NCI-H2081 treated with DMSO at 0.1 percent for 48 hours (cell line): ENCODE measurements at places on chromosomes 7 and 10.

GRCh38 chr10:55214608-55215007 is 413.6 kb upstream of the PCDH15 start:
- DNase-seq: no peak

DNA sequence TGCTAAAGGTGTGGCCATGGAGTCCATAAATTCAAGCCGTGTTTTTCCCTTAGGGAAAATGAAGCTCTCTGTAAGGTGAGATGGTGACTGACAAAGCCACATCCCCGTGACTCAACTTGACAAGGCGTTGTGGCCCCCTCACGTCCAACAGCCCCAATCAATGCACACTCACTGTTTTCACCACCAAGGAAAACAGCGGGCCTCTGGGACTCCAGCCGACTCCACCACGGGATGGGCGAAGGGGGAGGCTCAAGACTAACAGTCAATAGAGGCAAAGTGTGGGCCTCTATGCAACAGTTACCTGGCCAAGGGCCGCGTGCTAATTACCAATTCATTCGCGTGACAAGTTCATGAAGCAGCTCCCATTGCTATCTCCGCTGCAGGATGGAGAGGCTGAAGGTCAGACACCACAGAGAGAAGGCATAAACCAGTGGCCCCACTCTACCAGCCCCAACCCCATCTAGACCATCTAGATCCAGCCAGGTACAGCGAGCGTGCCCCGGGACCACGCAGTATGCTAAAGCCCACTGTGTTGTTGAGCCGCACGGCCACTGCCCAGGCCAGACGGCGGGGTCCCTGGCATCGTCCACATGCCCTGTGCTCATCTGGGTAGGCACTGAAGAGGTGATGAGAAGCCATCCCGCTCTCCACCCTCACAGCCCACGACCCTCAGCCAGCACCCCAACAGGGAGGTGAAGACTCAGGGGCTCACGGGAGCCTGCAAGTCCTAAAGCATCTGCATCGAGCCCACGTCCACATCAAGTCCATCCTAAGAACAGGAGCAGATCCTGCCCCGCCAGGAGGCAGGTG is 76.1 kb downstream of the PROSER2 start:
- no peak for DNase-seq

- DNase-seq: no peak
Observed at GRCh38 chr7:79513261-79513660, 59.8 kb upstream of the MAGI2 start.

DNA sequence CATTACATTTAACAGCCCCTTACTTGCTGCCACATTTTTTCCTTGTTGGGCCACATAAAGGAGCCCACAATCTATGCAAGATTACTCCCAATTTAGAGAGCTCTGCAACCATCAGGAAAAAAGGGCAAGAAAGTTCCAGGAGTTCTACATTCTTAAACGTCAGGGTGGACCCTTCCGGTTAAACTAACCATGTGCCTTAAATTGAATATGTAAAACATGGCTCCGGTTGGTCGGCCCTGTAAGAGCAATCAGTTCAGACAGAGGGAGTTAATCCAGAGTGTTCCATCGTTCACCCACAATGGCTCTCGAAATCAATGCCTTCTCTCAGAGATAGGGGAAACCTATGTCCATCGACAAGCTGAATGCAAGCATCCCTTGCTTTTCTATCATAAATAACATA is 253.7 kb upstream of the PFKP start:
- DNase-seq: no peak

DNA sequence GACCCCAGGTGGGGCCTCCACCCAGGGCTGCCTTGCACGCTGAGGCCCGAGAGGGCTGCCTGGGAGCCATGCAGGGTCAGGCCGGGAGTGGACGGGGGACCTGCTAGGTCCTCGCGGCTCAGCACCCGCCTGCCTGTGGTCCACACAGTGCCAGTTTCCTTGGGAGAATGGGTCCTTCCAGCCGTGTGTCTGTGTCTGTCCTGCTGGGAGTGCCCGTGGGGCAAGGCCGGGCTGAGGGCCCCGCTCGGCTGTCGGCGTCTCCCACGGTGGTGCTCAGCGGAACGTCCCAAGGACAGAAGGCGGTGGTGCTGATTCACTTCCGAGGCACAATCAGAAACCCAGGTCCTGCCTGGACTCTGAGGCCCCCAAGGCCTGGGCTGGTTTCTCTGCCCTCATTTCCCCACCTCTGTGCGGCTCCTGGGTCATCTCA is 23.2 kb upstream of the GTPBP4 start:
- no peak for DNase-seq
